ENCODE measurements at places on chromosomes 2 and 18.

DNA sequence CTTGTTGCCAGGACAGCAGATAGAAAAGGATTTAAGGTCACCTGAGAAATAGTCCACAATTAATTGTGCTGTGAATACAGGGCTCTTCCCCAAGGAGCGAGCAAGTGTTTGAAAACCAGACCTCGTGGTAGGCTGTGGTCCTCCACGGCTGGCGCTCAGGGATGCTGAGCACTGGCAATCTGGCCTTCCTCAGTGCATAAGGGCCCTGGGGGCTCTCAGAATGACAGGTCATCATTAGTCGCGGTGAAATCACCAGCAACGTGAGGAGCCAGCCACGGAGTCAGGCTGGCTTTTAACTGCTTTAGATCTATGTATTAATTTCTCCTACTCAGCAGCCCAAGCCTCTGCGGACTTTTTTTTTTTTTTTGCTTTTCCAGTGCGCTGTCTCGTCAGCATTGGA, 148.5 kb downstream of the FHOD3 start:
- no peak for DNase-seq

- DNase-seq: no peak
Measured at GRCh38 chr2:62116983-62117382, 78.9 kb upstream of the B3GNT2 start.

GRCh38 chr18:62017618-62018017, 124.8 kb upstream of the RNF152 start:
- no peak for DNase-seq

- no peak for DNase-seq
Measured at GRCh38 chr18:29874519-29875098, 1167.9 kb downstream of the DSC3 start.

DNA sequence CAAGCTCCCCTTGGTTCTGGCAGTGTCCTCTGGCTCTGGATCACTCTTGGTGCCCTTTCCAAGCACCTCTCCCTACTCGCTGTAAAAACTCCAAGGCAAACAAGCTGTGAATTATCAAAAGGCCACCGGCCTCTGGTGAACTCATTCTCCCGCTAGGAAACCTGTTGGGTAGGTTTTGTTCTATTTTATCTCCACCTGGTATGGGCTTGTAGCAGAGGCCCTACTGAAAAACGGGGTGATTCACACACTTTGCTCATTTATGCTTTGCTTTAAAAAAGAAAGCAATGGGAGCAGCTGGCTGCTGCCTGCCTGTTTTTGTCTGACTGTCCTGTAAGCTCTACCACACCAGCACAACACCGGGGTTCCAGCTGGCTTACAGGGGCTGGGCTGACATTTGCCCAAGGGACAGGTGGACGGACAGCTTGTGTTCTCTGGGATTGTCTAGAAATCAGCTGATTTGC, 56.8 kb downstream of the SH3BP4 start:
- no peak for DNase-seq

- DNase-seq: no peak
Measured at GRCh38 chr2:7882296-7882695, 799.6 kb upstream of the ID2 start.

DNA sequence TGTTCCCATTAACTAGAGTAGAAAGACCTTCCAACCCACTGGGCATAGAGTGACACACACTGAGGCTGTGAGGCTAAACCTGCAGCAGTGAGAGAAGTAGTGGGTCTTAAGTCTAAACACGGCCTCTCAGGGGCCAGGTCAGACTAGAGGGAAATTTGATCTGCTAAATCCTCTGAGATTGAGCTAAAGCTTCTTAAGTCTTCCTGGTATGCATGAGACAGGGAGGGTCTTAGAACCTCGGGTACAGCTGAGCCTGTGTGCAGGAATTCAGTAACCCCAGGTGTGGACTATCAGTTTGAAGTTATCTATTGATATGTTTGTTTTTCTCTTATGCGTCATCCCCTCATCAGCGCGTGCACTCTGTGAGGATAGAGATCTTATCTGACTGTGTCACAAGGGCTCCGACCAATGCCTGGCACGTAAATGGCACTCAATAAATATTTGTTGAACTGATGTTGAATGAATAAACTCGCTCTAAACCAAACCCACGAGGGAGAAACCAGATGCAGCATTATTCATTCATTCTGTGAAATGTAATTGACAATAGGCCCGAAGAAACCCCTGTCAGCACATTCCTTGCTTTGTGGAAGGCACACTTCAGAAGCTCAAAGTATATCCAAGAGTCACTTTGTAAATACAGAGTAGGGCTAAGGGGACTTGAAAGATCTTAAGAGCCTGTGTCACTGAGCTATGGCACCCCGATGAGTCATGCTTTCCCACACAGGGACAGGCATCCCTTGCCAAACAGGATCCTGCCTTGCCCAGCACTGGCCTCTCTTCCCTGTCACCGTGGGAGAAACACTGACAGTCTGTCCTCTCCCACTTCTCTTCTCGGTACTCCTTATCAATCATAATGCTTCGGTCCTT, 21.7 kb upstream of the RAB10 start:
- DNase-seq: no peak

- no peak for DNase-seq
Measured at GRCh38 chr2:81304154-81304830, 999.7 kb upstream of the LRRTM1 start.

- no peak for DNase-seq
Measured at GRCh38 chr2:64939332-64939917, 49.8 kb upstream of the SLC1A4 start.

DNA sequence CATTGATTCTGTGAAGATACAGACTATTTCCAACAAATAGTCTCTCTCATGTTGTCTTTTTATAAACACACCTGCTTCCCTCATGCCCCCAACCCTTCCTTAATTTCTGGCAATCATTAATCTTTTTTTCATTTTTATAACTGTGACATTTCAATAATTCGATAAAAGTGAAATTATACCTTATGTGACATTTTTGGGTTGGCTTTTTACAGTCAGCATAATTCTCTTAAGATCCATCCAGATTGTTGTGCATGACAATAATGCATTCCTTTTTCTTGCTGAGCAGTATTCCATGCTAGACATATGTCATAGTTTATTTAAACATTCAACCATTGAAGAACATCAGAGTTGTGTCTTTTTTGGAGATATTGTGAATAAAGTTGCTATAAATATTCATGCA, 541.8 kb upstream of the VRK2 start:
- DNase-seq: no peak

DNA sequence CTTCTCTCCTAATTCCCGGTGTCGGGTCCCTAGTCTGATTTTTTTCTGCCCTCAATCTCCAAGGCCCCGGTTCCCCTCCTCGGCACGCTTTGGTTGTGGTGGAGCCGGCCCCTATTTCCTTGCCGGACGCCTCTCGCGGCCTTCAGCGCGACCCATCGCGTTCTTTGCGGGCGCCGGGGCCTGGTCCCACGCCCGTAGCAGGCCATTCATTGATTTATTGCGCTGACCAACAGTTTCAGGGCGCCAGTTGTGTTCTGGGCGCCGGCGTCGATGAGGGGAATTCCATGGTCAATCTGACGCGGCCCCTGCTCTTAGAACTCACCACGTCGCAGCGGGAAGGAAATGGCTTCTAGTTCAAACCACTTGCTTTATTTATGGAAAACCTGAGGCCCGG, 396 bp downstream of the CNOT9 start:
- peak; percentile 54 for DNase-seq

DNA sequence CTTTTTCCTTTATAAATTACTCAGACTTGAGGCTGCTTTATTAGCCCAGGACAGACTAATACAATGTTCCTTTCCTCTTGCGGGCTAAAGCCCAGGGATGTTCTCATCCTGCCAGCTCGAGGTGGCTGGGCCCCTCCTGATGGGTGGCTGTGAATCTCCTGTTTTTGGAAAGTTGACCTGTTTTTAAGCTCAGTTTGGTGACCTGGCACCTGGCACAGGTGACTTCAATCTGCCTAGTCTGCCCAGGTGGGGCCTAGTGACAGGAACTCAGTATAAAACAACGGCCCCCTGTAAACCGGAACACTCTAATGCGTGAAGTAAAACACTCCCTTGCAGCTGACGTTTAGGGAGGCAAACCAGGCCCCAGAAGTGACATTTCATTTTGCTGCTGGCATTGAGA, 92.7 kb upstream of the SNTG2 start:
- no peak for DNase-seq

DNA sequence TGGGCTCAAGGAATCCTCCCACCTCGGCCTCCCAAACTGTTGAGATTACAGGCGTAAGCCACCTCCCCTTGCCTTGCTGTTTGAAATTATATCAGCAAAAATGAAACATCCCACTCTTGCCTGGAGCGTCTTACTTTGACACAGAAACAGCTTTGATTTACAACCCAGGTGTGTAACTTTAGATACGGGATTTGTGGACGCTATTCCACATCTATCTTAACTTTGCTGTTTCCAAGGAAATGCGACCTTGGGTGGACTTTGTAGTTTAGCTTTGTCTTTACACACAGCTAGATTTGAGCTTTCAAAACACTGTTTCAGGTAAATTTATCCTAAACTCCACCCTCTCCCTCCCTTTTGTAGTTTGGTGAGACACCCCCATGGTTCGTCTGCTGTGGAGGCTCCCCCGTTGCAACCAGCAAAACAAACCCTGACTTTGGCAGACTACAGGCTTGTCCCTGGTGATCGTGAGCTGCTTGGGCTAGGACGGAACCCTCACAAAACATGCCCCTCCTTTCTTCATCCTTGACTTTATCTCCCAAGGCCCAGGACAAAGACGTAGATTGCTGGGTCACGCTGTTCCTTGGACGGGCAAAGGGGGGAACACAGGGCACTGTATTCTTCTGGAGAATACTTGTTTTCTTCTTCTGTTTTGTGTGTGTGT, 5.5 kb upstream of the MSH6 start:
- no peak for DNase-seq

All from stimulated activated CD8-positive, alpha-beta memory T cell treated with anti-CD3 and anti-CD28 coated beads, Interleukin-7, amount 100 ng/mL, for 4 hours (primary cell).